ENCODE measurements at places on chromosomes 6 and 20. TPM values are rescaled to one million over a fixed set of nuclear protein-coding genes. Genes with fewer than 3 reads are reported as not detected.

DNA sequence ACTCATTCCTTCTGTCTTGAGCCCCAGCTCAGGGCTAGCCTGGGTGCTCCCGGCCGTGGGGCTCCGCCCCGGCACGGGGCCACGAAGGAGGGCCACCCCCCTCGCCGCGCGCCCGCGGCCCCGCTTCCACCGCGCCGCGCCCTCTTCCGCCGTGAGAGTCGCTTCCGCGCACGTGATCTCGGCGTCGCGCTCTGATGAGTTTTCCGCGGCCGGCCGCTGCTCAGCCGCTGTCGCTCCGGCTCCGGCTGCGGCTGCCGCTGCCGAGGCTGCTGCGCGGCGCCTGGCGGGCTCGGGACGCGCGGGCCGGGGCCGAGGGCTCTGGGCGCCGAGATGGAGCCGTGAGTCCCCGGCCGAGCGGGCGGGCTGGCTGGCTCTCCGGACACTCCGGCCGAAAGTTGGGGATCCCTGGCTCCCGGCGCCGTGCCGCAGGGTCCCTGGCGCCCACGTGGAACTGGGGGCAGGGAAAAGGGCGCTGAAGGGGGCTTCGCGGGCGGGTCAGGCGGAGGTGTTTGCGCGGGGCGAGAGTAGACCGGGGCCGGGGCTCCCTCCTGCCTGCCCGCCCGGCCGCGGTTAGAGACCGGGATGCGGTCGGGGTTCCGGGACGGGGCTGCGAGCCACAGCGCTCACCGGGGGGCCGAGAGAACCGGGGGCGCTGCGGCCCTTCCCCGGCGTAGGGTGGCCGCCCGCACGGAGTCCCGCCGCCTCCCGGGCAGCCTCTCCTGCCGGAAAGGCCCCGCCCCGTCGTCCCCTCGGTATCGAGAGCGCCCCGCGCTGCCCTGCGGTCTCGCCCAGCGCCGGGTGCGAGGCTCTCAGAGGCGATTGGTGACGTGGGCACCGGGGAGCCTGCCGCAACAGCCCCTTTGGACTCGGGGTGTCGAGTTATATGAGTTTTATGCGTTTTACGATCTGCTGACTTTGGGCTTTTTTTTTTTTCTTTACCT is at the start of gene TMEM181:
TMEM181 (plus strand) TSS at position 197 of the 941 bp plus-strand sequence; CDS start at position 331, 134 bp downstream.
- peaks cover 42% of the 10 kb centered on the region for H3K4me1 ChIP-seq
- DNase-seq, result peak; percentile 55
- H3K4me3 ChIP-seq, result peak within 1 kb of the TSS; percentile 93
- no peaks in the 10 kb centered on the region for H3K36me3 ChIP-seq
- H3K27ac ChIP-seq, result peak within 1 kb of the TSS; percentile 98
- H3K27me3 ChIP-seq, result no peaks in the 10 kb centered on the region

DNA sequence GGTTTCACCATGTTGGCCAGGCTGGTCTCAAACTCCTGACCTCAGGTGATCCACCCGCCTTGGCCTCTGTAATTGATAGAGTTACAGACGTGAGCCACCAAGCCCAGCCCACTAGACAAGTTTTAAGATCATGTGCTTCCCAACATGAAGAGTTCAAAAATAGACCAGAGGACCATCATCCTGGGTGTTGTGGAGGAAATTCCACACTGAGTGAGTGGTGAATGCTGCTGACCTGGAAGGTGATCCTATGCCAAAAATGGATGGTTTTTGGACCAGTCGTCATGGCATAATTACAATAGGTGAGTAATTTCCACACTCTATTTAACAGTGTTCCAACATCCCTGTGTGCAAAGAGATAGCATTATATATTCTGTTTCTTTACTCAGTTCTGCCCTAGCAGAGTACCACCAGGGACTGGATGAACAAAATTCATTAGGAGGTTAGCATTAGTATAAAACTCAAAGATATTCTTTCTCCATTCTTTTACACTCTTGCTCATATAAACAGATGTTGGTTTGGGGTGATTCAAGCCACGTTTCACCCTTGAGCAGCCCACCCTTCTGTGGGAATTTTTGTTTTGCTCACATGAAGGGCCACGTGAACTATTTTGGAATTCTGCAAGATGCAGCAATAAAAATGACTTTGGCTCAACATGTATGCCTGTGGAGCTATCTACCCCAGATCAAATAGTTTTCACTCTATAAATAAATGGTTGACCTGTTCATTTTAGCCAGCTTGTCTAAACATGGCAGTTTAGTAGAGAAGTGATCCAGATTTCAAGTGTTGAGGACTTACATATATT is 206.2 kb upstream of the TCF21 start:
- DNase-seq, result no peak
- H3K27ac ChIP-seq, result no peak overlapping the region
- H3K4me1 ChIP-seq, result no peaks in the 10 kb centered on the region

FKBP1A gene
- 149 TPM for total RNA-seq

- peak overlapping the region; percentile 92 for H3K4me3 ChIP-seq
- no peak for DNase-seq
- peaks cover 3% of the 10 kb centered on the region for H3K36me3 ChIP-seq
Measured at GRCh38 chr20:45970646-45971424, 1.2 kb downstream of the ZNF335 start.

DNA sequence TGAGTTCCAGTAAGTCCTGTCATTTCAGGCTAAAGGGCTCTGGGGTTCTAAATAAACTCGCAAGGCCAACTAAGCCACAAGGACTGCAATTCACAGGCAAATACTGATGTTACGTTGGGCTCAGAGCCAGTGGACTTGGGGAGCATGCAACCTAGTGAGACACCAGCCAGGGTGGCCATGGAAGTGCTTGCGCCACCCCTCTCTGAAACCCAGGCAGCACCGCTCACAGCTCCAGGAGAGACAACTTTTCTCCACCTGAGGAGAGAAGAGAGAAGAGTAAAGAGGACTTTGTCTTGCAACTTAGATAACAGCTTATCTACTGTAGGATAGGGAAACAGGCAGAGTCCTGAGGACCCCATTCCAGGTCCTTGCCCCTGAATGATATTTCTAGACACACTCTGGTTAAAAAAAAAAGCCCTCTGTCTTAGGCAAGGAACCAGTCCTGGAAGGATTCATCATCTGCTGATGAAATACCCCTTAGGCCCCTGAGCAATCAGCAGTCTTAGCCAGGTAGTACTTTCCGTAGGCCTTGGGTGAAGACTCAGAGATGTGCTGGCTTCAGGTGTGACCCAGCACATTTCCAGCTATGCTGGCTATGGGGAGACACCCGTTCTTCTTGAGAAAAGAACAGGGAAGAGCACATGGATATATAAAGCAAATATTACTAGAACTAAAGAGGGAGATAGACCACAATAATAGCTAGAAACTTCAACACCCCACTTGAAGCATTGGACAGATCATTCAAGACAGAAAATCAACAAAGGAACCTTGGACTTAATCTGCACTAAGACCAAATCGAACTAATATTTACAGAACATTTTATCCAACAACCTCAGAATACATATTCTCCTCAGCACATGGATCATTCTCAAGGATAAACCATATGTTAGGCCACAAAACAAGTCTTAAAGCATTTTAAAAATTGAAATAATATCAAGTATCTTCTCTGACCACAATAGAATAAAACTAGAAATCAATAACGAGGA is 31.5 kb upstream of the TBC1D32 start:
- H3K4me1 ChIP-seq, result no peaks in the 10 kb centered on the region
- no peak for DNase-seq
- H3K4me3 ChIP-seq, result no peak overlapping the region
- H3K27me3 ChIP-seq, result no peaks in the 10 kb centered on the region
- no peak overlapping the region for H3K27ac ChIP-seq
- H3K36me3 ChIP-seq, result no peaks in the 10 kb centered on the region

DNA sequence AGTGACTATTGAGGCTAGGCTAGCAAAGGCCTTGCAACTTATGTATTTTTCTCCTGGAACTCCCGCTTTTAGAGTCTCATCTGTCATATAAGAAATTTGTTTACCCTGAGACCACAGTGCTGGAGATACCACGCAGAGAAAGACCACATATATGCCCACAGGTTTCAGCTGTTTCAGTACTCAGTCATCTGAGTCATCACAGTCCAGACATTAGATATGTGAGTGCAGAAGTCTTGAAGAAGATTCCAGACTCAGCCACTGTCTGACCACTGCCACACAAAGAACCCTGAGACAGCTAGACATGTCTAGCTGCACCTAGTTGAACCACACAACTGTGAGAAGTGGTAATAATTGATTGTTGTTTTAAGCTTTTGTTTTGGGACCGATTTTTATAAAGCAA is 648.3 kb downstream of the EPM2A start:
- no peaks in the 10 kb centered on the region for H3K36me3 ChIP-seq
- H3K4me3 ChIP-seq, result no peak overlapping the region
- H3K27ac ChIP-seq, result no peak overlapping the region
- peaks cover 3% of the 10 kb centered on the region for H3K4me1 ChIP-seq
- no peak for DNase-seq

DNA sequence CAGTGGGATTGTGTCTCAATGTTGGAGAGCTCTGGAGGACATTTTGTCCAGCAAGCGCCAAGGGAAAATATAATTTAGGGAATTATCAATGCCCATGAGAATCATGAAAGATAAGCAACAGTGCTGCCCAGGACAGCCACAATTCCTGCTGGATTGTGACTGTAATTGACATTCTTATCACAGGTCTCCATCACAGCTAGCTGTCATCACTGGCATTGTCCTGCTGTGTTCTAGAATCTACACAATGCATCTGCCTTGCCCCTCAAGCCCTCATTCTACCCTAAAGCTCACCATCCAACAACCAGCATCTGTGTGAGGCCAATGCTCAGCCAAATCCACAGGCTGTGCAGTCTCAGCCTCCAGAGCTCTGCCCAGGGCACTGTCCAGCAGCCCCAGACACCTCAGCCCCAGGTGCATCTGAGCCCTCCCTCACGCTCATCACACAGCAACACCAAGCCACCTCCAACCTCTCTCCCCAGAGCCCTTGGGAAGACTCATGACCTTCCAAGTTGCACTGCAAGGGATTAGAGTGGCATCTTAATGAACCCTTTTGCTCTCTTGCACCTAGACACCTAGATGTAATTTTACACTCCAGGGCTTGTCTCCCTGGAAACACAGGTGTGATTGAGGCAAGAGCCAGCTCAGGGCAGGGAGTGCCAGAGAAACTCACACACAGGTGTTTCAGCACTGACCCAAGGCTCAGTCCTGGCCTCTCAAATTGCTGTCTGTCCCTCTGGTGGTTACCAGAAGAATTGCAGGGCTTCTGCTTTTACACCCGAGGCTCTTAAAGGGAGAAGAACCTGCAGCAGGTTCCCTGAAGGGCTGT is 85.2 kb upstream of the PHACTR3 start:
- no peak for DNase-seq
- no peak overlapping the region for H3K4me3 ChIP-seq
- H3K27ac ChIP-seq, result peak overlapping the region; percentile 23

GRCh38 chr6:41200901-41201763 is at the start of gene TREML2:
TREML2 (minus strand) TSS chr6:41201149; CDS start chr6:41201008, 141 bp downstream.
- no peaks in the 10 kb centered on the region for H3K4me1 ChIP-seq
- no peaks in the 10 kb centered on the region for H3K36me3 ChIP-seq
- DNase-seq, result no peak
- H3K4me3 ChIP-seq, result no peak within 1 kb of the TSS
- no peak within 1 kb of the TSS for H3K27ac ChIP-seq
- peaks cover 26% of the 10 kb centered on the region for H3K27me3 ChIP-seq

- peaks cover 1% of the 10 kb centered on the region for H3K36me3 ChIP-seq
- H3K27me3 ChIP-seq, result no peaks in the 10 kb centered on the region
- no peak overlapping the region for H3K4me3 ChIP-seq
- no peak overlapping the region for H3K27ac ChIP-seq
- peaks cover 5% of the 10 kb centered on the region for H3K4me1 ChIP-seq
Measured at GRCh38 chr6:151067684-151068596, 171.8 kb upstream of the AKAP12 start.

HLA-DRA gene
- not detected for total RNA-seq

TRIM31 gene
- total RNA-seq, result not detected

Measured in progenitor cell of endocrine pancreas (in vitro differentiated cells).